B cell (primary cell): ENCODE measurements at places on chromosomes 6 and 20.

- no peaks in the 10 kb centered on the region for H3K36me3 ChIP-seq
- H3K27ac ChIP-seq = no peak overlapping the region
- no peak for DNase-seq
- no peaks in the 10 kb centered on the region for H3K4me1 ChIP-seq
- H3K27me3 ChIP-seq = no peaks in the 10 kb centered on the region
Observed at GRCh38 chr6:78093906-78094305, 441.1 kb downstream of the MEI4 start.

DNA sequence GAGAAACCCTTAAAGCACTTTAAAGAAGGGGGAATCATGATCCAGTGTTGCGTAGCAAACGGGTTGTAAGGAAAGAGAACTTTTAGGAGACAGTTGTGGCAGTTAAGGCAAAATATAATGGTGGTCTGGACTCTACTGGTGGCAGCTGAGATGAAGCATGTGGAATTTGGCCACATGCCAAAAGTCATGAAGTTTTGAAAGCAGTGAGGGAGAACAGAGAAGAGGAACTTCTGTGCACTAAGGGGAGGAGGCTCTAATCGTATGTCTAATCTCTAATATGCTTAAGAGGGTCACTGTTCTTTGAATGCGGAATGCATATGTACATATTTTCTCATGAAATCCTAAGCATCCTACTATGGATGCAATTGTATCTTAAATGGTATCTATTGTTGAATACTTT lies 91.5 kb downstream of the RIMS1 start:
- no peak overlapping the region for H3K27ac ChIP-seq
- H3K4me1 ChIP-seq = no peaks in the 10 kb centered on the region
- DNase-seq = no peak
- H3K36me3 ChIP-seq = no peaks in the 10 kb centered on the region

GRCh38 chr6:11329726-11330412 lies 97.4 kb upstream of the NEDD9 start:
- no peak for DNase-seq
- no peaks in the 10 kb centered on the region for H3K27me3 ChIP-seq
- no peak overlapping the region for H3K4me3 ChIP-seq
- H3K36me3 ChIP-seq = no peaks in the 10 kb centered on the region

DNA sequence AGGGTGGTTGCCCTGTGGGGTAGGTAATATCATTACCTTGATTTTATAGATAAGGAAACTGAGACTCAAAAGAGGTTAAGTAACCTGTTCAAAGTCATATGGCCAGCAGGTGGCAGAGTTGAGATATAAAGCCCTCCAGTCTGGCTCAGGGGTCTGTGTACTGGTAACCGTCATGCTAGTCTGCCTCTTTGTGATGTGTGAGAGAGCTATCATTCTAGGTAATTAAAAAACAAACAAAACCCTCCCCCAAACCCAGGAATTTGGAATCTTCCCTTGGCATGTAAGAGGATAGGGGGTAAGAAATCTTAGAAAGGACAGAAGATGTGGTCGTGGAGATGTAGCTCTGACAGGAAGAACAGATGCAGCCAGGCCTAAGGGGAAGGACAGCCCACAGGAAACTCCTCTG lies 206.0 kb downstream of the CDC5L start:
- no peak overlapping the region for H3K27ac ChIP-seq
- no peaks in the 10 kb centered on the region for H3K4me1 ChIP-seq
- H3K4me3 ChIP-seq = no peak overlapping the region
- peak; percentile 45 for DNase-seq
- no peaks in the 10 kb centered on the region for H3K36me3 ChIP-seq

DNA sequence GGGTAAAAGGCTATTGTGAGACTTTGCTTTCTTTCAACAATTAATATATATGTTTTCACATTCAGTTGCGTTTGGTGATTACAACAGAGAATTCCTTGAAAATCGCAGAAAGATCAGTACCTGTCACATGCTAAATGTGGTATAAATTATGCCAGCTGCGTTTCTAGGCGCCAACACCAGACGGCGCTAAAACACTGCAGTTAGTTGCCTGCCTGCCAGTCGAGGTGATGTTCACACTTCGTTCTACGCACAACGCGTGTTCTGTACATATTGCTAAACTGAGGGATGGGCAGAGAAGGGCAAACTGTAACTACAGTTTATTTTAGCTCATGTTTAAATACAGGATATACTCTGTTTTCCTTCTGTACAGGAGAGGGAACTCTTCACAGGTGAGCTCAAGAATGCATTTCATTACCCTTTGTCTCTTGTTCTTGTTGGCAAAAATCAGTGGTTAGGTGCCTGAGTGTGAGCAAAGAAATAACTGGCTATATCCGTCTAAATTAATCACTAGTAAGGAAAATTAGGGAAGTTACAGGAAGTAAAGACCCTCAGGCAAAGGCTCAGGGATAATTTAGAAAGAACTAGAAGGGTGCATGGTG lies 100.1 kb upstream of the RGS17 start:
- H3K4me3 ChIP-seq = no peak overlapping the region
- DNase-seq = no peak
- no peaks in the 10 kb centered on the region for H3K4me1 ChIP-seq
- H3K27ac ChIP-seq = no peak overlapping the region
- no peaks in the 10 kb centered on the region for H3K27me3 ChIP-seq

- no peak overlapping the region for H3K27ac ChIP-seq
- no peak overlapping the region for H3K4me3 ChIP-seq
- no peaks in the 10 kb centered on the region for H3K4me1 ChIP-seq
Observed at GRCh38 chr20:59559024-59559817, 45.1 kb upstream of the PHACTR3 start.

DNA sequence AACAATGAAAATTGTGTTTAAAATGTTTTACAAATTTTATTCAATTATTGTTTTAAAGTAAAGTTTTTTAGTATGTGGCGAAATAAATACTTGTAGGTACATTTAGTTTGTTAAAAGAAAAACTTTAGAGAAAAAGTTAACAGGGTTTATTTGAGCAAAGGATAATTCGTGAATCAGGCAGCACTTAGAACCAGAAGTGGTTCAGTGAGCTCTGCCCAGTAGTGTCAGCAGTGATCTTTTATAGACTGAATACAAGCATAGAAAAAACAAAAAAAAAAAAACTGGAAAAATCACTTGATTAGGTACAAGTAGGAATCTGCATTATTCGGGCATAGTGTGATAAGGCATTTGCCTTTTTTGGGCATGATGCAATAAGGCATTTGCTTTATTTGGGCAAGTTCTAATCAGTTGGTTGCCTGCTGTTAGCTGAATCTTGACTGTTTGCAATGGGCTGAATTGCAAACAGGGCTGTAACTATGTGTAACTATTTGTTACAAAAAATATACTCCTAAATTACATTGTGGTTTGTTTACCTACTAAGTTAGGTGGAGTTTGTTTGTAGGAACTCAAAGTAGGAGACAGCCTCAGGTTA lies 122.9 kb upstream of the MMS22L start:
- H3K27me3 ChIP-seq = no peaks in the 10 kb centered on the region
- no peak for DNase-seq
- H3K4me1 ChIP-seq = no peaks in the 10 kb centered on the region
- no peak overlapping the region for H3K27ac ChIP-seq

- H3K36me3 ChIP-seq = no peaks in the 10 kb centered on the region
- no peak overlapping the region for H3K27ac ChIP-seq
- no peak for DNase-seq
- H3K4me1 ChIP-seq = no peaks in the 10 kb centered on the region
Observed at GRCh38 chr6:132227904-132228303, 173.4 kb downstream of the MOXD1 start.

GRCh38 chr20:56975838-56976237 lies 290.6 kb downstream of the BMP7 start:
- no peak overlapping the region for H3K4me3 ChIP-seq
- H3K27me3 ChIP-seq = no peaks in the 10 kb centered on the region
- no peaks in the 10 kb centered on the region for H3K4me1 ChIP-seq
- no peaks in the 10 kb centered on the region for H3K36me3 ChIP-seq
